ENCODE measurements at places on chromosomes 3 and 15. TPM values are rescaled to one million over a fixed set of nuclear protein-coding genes. Genes with fewer than 3 reads are reported as not detected.
A peak's percentile ranks its signal among the peaks of the same experiment; 100 is the strongest.

DNA sequence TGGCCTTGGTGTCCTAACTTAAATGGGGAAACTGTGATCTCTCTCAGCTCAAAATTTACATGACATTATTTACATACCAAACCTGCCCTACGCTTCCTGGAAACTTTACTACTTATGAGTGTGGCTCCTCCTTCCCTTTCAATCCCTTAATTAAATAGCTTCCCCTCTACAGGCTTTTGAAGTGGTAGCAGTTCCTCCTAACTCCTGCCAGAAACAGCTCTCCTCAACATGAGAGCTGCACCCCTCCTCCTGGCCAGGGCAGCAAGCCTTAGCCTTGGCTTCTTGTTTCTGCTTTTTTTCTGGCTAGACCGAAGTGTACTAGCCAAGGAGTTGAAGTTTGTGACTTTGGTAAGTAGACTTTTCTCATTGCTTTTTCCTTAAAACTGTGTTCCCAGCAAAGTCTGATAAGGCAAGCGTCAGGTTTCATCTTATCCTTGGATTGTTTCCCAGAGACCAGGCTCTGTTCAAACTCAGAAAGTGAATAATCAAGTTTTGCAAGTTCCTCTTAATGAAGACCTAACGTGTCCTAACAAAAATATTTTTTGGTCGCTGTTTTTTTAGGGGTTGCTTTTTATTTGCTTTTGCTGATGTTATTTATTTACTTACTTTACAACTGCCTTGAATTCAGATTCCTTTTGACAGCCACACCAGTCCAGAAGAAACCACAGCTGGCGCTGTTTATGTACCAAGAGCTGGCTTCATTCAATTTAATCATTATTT is at the start of gene ACP3:
ACP3 (plus strand) TSS at position 179 of the 720 bp plus-strand sequence; CDS start at position 229, 50 bp downstream.
- DNase-seq: peak; percentile 78

- DNase-seq: no peak
Measured at GRCh38 chr15:98874773-98875172, 132.8 kb downstream of the PGPEP1L start.

DNA sequence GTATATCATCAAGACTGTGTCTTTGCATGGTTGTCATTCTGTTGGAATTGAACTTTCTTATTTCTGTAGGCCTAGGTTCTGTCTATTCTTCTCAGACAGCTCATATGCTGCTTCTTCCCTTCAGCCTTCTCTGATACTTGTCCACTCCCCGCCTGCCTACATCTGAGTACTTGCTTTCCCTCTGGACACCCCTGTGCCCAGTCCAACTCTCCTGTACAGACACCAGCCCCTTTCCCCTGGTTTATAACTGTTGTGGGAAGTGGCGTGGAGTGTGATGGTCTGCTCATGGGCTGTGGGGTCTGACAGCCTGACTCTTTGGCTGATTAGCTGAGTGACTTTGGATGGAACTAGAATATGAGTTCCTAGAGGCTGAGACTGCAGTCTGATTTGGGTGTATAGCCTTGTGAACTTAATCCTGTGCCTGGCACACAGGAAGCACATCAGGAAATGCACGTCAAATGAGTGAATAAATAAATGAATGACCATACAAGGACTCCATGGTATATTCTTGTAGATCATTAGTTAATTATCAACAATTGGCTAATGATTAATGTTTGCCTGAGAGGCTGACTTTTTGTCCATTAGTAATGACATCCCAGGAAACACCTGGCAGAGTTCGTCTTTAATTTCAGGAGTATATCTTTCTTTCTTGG is 11.8 kb downstream of the CACNA1D start:
- no peak for DNase-seq

DNA sequence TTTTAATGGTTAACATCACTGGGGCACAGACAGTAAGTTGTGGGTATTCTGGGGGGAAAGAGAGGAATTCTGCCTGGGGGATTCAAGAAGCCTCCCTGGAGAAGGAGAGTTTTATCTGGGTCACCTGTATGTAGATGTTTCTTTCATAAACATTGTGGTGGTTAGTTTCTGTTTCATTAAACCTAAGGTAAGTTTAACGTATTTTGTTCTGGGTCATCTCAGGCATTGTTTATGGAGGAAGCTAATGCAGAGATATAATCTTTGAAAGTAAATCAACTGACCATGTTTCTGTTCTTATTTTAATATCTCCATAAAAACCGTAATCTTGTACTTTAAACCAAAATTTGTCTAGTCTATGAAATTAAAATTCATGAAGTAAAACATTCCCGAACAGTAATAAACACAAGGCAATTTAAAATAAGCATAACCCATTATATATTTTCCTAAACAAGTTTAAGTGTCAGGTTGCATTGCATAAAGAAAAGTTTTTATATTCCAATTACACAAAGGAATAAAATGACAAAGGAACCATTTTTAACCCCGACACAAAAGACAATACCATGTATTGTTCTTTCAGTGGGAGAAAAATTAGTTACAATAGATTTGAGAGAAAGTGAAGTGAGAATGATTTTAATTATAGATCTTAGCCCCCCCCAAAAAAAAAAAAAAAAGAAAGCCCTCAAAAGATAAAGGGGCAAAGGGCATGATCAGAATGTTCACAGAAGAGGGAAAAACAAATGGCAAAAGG is 274.6 kb upstream of the TBL1XR1 start:
- no peak for DNase-seq

- DNase-seq: no peak
Measured at GRCh38 chr3:179956416-179956830, 80.3 kb downstream of the PEX5L start.

DNA sequence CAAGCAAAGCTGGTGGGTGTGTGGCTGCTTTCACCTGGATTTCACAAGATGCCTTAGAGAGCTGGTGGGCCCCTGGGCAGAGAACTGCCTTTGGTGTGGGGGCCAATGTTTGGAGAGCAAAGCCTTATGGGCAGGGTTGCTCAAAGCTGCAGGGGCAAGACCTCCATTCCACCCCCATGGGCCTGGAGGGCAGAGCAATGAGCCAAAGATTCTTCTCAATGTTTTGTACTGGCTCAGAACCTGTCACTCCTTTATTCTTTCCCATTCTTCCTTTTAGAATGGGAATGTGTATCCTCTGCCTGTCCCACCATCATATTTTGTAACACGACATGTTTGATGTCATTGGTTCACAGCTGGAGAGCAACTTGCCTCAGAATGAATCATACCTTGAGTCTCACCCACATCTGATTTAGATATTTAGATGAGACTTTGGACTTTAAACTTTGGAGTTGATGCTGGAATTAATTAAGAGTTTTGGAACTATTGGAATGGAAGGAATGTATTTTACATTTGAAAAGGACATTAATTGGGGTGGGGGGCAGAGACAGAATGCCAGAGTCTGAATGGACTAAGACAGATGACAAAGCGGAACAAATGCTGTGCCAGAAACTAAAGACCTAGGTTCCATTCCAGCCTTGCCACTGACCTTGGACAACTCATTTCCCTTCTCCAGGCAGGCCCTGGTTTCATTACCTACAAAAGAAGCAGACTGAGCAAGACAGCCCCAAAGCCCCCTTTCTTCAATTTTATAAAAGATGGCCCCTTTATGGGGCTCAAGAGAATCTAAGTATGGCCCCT is 72.9 kb downstream of the DAPK2 start:
- no peak for DNase-seq

DNA sequence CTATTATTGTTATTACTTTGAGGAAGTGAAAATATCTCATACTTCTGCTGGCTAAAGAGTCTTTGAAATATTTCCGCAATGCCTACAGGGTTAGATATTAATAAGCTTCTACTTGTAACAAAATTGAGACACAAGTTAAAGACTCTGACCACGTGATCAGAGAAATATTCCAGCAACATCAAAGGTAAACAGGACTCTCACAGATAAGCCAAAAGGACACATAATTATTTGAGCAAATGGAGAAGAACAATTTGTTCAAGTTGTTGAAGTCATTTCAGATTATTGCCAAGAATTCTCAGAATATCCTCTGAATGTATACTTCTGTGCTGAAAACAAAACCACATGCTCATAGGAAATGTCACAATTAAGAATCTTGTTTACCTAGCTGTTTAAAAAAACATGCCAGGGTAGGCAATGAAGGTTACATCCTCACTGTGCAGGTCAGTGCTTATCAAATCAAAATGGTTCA is 225.8 kb upstream of the ALCAM start:
- DNase-seq: no peak

GRCh38 chr3:51501833-51502561 is 2.2 kb upstream of the DCAF1 start:
- DNase-seq: peak; percentile 87

GRCh38 chr15:72835294-72835890 is 51.8 kb upstream of the ADPGK start:
- no peak for DNase-seq

GRCh38 chr15:31801152-31801551 is 229.2 kb upstream of the CHRNA7 start:
- no peak for DNase-seq

- DNase-seq: no peak
Measured at GRCh38 chr3:46400000-46400734, 6.7 kb downstream of the CCR5AS start.

DNA sequence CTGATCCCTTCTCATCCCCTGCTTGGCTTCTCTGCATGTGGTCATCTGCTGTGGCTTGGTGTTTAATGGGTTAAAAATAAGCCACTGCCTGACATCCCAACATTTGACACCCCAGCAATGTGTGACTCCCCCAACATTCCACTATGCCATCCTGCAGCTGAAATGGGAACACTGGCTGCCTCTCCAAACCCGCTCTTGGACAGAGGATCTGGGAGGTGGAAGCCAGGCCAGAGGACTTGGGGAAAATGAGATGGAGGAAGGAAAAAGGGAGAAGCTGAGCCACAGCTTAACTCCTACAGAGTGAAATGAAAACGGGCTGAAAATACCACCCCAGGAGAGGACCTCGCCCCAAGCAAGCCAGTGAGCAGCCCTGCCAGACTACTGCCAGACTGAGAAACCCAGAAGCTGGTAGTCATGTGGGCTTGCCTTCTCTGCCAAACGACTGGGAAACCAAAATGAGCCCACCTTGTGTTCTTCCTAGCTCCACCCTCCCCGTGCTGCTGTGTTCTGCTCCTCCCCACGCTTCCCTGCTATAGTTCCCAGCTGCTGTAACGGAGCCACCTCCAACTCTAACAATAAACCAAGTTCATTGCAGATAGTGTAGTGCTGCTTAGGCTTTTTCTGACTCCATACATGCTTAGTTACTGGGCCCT is 13.7 kb downstream of the MAP1A start:
- DNase-seq: no peak

DNA sequence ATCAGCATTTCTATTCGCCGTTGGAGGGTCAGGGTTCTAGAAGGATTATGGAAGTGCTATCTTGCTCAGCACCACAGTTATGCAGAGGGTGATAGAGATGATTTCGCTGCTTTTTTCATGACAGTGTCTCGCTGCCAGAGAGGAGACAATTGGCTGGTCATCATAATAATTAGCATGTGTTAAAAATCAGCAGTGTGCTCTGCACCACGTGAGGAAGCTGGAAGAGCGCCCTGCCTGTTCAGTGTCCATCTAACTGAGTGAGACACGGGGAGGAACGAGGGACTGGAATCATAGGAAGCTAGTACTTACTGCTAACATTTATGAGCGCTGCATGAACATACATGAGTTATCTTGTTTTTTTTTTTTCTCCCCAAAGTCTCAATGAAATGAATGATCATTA is 116.2 kb upstream of the PLAAT1 start:
- no peak for DNase-seq

DNA sequence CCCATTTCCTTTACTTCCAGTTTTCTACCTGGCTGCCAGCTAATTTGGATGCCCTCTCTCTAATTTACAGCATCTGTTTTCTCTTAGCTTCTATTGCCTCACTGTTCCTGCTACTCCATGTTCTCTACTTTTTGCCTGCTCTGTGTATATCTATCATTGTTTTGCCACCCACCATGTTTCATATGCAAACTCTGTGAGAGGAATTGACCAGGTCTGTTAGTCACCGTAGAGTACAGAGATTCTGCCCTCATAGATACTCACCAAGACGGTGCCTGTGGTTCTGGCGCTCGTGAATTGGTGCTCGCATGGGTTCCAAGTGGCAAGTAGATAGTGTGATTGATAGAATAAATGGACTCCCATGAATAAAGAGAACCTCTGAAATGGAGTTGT is 288.8 kb downstream of the CNTN6 start:
- no peak for DNase-seq

DNA sequence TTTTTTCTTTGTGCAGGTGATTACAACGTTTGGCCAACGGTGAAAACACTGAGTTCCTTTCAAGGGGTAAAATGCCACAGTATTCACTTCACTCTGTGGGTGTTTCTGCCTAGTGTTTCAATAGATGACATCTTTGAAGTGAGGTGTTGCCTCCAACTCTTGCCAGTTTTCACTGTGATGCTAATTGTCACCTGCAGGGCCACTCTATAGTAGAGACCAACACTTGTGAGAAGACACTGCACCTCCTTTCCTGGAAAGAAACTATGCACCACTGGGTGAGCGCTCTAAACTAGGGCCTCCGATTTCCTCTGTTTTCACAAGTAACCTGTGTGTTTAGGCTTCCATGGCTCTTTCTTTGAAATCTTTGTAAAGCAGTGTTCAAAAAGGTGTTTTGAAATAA is 98.3 kb downstream of the THRB start:
- no peak for DNase-seq

The LIPC gene
- 0.70 TPM for total RNA-seq

The GPR149 gene
- not detected for total RNA-seq

The KLF15 gene
- total RNA-seq: 33.0 TPM

The ROBO2 gene
- 0.14 TPM for total RNA-seq

The GJD2 gene
- not detected for total RNA-seq

The KLF13 gene
- 63.4 TPM for total RNA-seq

The ALPK3 gene
- 132 TPM for total RNA-seq

All from Right ventricle myocardium inferior (tissue), 1 donor.